ENCODE measurements at places on chromosomes 6 and 20.

GRCh38 chr6:44715925-44716324 is 328.4 kb downstream of the CDC5L start:
- no peak for DNase-seq

DNA sequence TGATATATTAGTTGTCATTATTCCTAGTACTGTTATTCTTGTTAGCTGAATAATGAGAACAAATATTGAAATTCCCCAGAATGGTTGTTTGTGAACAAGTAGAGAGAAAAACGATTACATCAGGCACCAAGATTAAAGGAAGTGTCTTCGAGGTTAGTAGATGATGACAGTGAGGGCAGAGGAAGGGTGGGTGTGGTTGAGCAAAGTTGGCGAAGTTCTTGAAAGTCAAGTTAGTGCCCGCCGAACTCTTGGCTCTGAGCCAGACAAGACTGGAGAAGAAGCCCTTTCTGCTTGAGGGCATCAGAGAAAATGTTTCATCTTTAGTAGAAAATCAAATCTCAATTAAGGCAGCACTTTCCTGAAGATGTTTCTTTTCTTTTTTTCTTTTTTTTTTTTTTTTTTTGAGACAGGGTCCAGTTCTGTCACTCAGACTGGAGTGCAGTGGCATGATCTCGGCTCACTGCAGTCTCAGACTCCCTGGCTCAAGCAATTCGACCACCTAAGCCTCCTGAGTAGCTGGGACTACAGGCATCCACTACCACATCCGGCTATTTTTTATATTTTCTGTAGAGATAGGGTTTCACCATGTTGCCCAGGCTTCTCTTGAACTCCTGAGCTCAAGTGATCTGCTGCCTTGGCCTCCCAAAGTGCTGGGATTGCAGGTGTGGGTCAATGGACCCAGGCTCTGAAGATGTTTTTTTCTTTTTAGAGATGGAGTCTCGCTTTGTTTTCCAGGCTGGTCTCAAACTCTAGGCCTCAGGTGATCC is 77.1 kb downstream of the SGK1 start:
- peak; percentile 43 for DNase-seq

GRCh38 chr20:44468044-44468782 is 7.5 kb upstream of the TTPAL start:
- no peak for DNase-seq

- DNase-seq: no peak
Observed at GRCh38 chr6:169642455-169642854, 59.4 kb downstream of the WDR27 start.

GRCh38 chr6:3369985-3370360 is 86.9 kb downstream of the SLC22A23 start:
- DNase-seq: no peak

DNA sequence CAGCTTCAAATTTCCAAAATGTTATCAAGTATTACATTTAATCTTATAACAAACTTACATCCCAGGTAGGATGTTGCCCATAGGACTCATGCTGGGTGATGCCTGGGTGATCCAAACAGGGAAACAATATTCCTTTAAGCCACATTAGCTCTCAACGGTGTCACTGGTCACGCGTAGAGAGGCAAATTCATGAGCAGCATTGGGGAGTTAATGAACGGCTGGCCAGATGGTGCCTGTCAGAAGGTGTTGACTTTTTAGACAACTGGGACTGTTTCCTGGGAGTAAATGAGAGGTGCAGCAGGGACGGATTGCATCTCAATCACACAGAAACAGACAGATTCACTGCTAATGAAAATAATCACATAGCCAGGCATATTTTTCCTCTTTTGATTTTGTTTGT is 83.3 kb upstream of the ID4 start:
- DNase-seq: no peak

DNA sequence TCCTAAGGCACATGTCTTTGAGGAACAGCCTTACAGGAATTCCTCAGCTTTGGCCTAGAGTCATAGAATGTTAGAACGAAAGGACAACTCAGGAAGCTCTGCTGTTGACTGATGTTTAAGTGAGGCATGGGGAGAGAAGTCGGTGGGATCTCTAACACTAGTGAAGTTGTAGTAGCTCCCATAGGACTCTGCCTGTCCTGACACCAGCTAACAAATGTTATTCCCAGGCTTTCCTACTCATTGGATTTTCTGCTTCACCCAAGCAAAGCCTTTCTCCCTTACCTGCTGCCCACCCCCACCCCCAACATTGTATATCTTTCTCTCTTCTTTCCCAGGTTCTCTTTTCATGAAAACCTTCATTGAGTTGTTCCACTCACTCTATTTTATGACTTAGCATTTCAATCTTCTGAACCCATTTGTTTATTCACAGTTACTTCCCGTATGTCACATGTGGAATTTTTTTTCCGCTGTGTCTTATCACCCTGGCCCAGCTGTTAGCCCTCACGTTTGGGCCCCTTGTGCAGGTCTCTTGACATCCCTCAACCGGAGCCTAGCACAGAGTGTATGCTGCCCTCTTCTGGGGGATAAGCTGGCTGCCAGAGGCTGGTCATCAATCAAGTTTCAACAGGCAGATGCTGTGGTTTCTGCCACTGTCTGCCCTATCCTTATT is 39.2 kb upstream of the RNF8 start:
- DNase-seq: no peak

- DNase-seq: no peak
Observed at GRCh38 chr20:40960521-40960956, 68.1 kb upstream of the TOP1 start.

DNA sequence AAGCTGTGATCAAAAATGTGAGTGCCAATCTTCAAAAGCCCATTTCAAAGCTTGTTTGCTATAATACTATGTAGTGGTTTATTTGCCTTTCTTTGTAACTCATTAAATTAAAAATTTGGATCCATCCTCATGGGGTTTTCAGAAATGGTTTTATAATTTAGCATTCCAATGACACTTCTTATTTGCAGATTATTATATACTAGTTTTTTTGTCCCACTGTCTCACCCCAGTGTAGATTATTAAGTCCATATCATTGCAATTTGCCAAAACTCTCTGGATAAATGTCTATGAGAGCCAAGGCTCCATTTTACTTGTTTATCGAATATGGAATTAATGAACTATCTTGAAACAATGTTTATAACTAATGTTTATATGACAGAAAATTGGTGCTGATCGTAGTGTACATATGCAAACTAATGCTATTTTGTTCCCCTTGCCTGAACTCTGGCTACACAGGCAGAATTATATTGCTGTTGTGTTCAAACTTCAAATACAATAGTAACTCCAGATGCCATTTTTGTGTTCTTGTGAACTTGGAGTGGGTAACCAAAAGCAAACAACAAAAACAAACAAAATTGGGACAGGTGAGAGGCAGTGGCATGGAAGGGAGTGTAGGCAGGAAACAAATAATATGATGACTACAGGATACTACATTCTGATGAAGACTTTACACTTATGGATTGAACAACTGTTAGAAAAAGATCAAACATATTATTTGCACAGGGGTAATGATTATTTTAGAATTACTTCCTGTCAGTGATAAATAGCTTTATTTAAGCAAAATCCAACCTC is 307.1 kb upstream of the FLRT3 start:
- no peak for DNase-seq

GRCh38 chr20:44496976-44497375 is 21.3 kb downstream of the TTPAL start:
- DNase-seq: no peak

GRCh38 chr6:114783783-114784182 is 441.0 kb upstream of the HS3ST5 start:
- no peak for DNase-seq

DNA sequence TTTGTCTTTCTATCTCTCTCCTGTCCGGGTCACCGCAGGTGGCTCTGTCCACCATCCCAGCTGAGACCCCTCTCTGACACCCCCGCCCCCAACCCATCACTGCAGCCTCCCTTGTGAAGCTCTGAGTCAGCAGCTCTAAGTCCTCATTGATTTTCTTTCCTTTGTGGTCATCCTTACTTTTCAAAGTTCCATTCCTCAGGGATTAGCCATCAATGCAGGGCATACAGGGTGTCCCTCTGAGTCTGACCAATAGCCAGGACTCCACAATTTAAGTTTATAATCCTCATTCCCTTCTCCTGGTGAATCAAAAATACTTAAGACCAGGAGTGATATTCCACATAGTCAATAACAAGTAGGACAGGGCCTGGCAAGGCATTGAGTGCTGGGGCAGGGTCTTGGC is 333.3 kb upstream of the CNR1 start:
- no peak for DNase-seq

- no peak for DNase-seq
Observed at GRCh38 chr6:130293800-130294199, 71.0 kb upstream of the SAMD3 start.

- no peak for DNase-seq
Observed at GRCh38 chr6:3561725-3562124, 104.9 kb upstream of the SLC22A23 start.

GRCh38 chr20:64276817-64277216 is 21.3 kb downstream of the PCMTD2 start:
- DNase-seq: no peak

- DNase-seq: no peak
Observed at GRCh38 chr6:47203266-47203937, 106.3 kb downstream of the TNFRSF21 start.
